ENCODE measurements at places on chromosomes 2 and 18. TPM values are rescaled to one million over a fixed set of nuclear protein-coding genes. Genes with fewer than 3 reads are reported as not detected.

DNA sequence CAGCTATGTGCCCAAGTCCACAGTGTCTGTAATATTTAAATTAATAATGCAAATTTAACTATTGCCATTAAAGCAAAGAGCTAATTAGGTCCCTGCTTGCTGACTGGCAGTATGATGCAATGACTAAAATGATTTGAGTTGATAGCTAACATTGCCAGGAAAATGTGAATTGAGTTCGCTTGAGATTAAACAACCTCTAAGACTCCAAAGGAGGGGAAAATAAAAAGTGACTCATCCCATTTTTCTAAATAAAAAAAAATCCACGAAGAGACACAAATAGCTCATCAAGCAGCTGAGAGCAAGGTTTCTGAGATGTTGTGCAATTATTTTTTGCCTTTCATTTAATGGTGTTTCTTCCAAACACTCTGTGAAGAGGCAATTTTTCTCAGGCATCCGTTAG is 413.0 kb downstream of the MTX2 start:
- no peak overlapping the region for H3K4me3 ChIP-seq
- no peaks in the 10 kb centered on the region for H3K27me3 ChIP-seq
- H3K27ac ChIP-seq = no peak overlapping the region

GRCh38 chr2:190792956-190793888 is 87.4 kb upstream of the GLS start:
- no peak overlapping the region for H3K4me3 ChIP-seq
- peaks cover 11% of the 10 kb centered on the region for H3K4me1 ChIP-seq
- H3K27me3 ChIP-seq = no peaks in the 10 kb centered on the region
- H3K27ac ChIP-seq = no peak overlapping the region

DNA sequence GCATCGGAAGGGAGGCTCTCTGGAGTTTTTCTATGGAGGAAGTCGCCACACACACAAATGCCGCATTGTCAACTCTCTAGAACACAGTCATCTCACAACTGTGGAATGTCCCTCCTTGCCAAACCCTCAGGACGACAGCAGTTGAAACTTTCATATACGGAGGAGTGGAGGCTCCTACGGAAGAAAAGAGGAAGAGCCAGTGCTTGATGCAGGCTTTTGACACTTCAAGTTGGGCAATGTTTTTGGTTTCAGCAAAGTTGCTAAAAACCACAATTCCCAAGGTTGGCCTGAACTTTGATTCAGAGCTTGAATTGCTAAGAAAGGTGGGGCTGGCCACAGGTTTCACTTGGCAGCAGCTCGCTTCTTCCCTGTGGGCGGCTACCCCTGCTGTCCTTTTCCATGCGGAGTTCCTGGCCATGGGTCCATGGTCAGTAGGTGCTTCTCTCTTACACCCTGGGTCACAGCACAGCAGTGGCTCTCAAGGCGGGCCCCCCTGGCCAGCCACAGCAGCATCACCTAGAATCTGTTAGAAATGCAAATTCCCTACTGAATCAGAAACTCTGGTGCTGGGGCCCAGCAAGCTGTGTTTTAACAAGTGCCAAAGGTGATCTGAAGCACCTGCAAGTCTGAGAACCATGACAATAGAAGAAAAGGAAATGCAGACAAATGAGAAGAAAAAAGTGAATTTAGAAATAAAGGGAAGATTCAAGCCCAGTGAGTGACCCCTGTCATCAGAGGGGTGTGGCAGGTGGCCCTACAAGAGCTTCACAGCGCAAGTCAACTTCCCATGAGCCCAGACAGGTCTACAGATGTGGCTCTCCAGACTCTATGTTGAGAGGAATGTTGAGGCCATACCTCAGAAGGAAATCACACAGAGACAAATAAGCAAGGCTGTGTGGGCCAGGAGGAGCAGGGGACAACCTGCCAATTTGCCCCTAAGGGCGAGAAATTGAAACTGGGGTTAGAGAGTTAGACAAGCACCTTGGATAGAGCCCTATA is 856.4 kb downstream of the RNF144A start:
- no peak overlapping the region for H3K27ac ChIP-seq
- H3K36me3 ChIP-seq = no peaks in the 10 kb centered on the region
- H3K27me3 ChIP-seq = no peaks in the 10 kb centered on the region
- no peak overlapping the region for H3K4me3 ChIP-seq
- DNase-seq = no peak

- no peak overlapping the region for H3K27ac ChIP-seq
- peaks cover 2% of the 10 kb centered on the region for H3K36me3 ChIP-seq
- H3K4me1 ChIP-seq = no peaks in the 10 kb centered on the region
- DNase-seq = no peak
These were observed 743.7 kb downstream of the GALR1 start for GRCh38 chr18:77993188-77993981.

Gene ALPG
- 1.4 TPM for total RNA-seq
